ENCODE measurements at places on chromosomes 16 and 17. TPM values are rescaled to one million over a fixed set of nuclear protein-coding genes. Genes with fewer than 3 reads are reported as not detected.

Gene TNP2
- total RNA-seq: not detected

Gene TNFRSF17
- total RNA-seq: not detected

Gene SLFN14
- total RNA-seq: not detected

- H3K36me3 ChIP-seq: no peaks in the 10 kb centered on the region
- H3K27me3 ChIP-seq: no peaks in the 10 kb centered on the region
- H3K4me1 ChIP-seq: no peaks in the 10 kb centered on the region
- no peak for DNase-seq
These were observed 336.4 kb downstream of the HS3ST3B1 start for GRCh38 chr17:14637260-14637659.

DNA sequence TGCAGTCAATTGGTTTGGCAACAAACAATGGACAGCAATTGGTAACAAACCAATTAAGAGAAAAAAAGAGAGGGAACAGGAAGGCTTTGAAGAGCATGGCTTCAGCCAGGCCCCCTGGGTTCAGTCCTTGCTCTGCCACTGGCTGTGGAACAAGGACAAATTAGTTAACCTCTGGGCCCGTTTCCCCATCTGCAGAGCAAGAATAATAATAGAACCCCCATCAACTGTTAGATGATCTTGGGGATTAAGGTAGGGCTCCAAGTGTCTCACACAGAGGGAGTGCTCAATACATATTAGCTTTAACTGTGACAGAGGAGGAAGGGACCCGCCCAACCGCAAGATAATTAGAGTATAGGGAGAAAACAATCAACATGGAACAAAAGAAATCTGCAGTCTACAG is 55.2 kb downstream of the PECAM1 start:
- peaks cover 15% of the 10 kb centered on the region for H3K4me1 ChIP-seq
- H3K36me3 ChIP-seq: peaks cover 2% of the 10 kb centered on the region
- H3K27me3 ChIP-seq: peaks cover 21% of the 10 kb centered on the region
- H3K27ac ChIP-seq: no peak overlapping the region
- no peak overlapping the region for H3K4me3 ChIP-seq

DNA sequence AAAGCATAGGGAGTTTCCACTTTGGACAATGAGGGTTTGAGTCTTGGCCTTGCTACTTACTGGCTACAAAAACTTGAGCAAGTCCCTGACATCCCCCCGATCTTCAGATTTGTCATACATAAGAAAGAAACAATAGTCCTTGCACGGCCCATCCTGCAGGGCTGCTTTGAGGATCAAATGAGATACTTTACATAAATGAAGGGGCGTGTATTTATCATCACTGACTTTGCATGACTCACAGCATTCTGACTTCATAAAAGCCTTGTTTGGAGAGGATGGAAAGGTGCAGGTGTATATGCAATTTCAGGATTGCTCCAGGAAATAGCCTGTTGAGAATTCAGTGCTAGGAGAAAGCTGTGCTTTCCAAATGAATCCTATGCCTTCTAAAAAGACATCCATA is 465.0 kb upstream of the MAF start:
- DNase-seq: no peak
- H3K36me3 ChIP-seq: peaks cover 6% of the 10 kb centered on the region
- H3K27ac ChIP-seq: no peak overlapping the region
- H3K4me1 ChIP-seq: peaks cover 8% of the 10 kb centered on the region

GRCh38 chr17:34781571-34782108 is 179.6 kb downstream of the CCT6B start:
- no peak for DNase-seq
- no peaks in the 10 kb centered on the region for H3K36me3 ChIP-seq
- H3K27me3 ChIP-seq: no peaks in the 10 kb centered on the region
- no peak overlapping the region for H3K4me3 ChIP-seq
- no peak overlapping the region for H3K27ac ChIP-seq

Gene KRTAP4-5
- not detected for total RNA-seq

- H3K4me3 ChIP-seq: no peak overlapping the region
- peaks cover 15% of the 10 kb centered on the region for H3K4me1 ChIP-seq
- H3K36me3 ChIP-seq: peaks cover 2% of the 10 kb centered on the region
- no peak for DNase-seq
These were observed 4.1 kb upstream of the SLFN5 start for GRCh38 chr17:35238821-35239220.

Gene RFWD3
- total RNA-seq: 32.2 TPM

- H3K4me1 ChIP-seq: peaks cover 14% of the 10 kb centered on the region
- H3K4me3 ChIP-seq: peak overlapping the region; percentile 97
- H3K36me3 ChIP-seq: peaks cover 12% of the 10 kb centered on the region
- no peak for DNase-seq
- peaks cover 16% of the 10 kb centered on the region for H3K27me3 ChIP-seq
These were observed 788 bp downstream of the METTL22 start for GRCh38 chr16:8622315-8622656.

- no peaks in the 10 kb centered on the region for H3K27me3 ChIP-seq
- peaks cover 17% of the 10 kb centered on the region for H3K4me1 ChIP-seq
- H3K27ac ChIP-seq: peak overlapping the region; percentile 32
- no peak for DNase-seq
- no peak overlapping the region for H3K4me3 ChIP-seq
- no peaks in the 10 kb centered on the region for H3K36me3 ChIP-seq
These were observed 58.1 kb downstream of the CYB5B start for GRCh38 chr16:69482410-69482991.

DNA sequence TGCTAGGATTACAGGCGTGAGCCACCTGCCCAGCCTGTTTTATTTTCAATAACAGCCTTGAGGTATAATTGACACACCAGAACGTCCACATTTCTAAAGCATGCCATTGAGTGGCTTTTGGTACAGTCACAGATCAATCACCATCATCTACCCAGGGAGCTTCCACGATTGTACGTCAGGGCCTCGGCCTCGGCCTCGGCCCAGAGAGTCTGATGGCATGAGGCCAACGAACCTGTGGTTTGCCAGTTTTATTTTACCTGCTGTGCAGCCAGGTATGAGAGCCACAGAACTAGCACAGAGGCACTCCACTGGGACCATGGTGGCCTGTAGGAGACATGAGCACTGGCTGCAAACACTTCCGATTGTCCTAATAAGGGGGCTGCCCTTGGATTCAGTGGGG is 8.3 kb downstream of the UBALD1 start:
- peaks cover 2% of the 10 kb centered on the region for H3K4me1 ChIP-seq
- DNase-seq: no peak
- H3K27ac ChIP-seq: no peak overlapping the region
- H3K4me3 ChIP-seq: no peak overlapping the region

DNA sequence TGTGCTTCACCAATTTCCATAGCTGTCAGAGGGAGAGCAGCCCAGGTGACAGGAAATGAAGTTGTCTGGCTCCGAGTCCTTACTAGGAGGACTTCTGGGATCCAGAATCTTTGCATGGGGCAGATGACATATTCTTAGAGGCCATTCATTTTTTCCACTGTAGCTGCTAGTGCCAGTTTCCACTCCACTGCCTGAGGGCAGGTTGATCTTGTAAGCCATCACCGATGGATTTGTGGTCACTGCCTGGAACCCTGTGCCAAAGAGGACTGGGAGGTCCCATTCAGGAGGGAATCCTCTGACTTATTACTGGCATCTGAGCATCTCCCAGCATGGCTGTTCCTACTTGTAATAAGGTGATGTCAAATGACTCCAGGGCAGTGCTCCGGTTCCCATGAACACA is 144.1 kb upstream of the KCNJ18 start:
- peaks cover 17% of the 10 kb centered on the region for H3K36me3 ChIP-seq

DNA sequence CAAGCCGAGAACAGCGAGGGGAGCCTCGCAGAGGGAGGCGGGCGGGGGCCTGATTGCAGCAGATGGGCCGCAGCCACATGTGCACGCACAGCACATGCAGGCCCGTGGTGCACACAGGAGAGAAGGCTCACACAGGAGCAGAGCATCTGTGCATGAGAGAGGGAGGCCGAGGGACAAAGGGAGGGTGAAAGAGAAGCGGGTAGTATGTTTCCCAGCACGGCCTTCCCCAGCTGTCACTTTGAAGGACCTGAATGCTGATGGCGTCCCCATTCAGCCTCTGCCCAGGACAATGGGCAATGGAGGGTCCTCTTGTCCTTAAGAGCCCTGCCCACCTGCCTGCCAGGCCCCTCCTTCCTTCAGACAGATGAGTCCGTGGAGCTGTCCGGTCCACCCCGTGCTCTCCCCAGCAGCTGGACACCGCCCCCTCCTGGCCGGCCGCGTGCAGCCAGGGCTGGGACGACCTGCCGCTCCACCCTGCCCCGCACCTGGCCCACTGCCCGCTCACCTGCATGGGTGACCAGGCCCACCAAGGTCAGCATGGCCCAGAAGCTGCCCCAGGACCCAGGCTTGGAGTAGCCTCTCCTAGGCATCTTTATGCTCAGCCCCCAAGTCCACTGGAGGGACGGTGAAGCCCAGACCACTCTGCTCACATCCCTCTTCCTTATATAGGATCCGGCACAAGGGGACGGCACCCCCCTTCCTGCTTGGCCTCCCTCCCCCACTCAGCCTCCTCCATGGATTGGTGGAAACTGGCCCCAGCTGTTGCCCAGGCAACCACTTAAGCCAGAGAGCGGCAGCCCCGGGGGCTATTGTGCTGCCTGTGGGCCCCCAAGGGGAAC is at the start of gene BTBD17:
Gene BTBD17, minus strand, starts transcription at position 639 of the 839 bp plus-strand sequence. Its CDS starts 49 bp downstream, at position 590.
- no peaks in the 10 kb centered on the region for H3K36me3 ChIP-seq
- peaks cover 47% of the 10 kb centered on the region for H3K27me3 ChIP-seq
- H3K4me3 ChIP-seq: no peak within 1 kb of the TSS

Gene TBC1D3I
- 0.60 TPM for total RNA-seq

GRCh38 chr16:13958474-13958873 is 38.5 kb downstream of the ERCC4 start:
- H3K36me3 ChIP-seq: no peaks in the 10 kb centered on the region
- no peak overlapping the region for H3K4me3 ChIP-seq
- peak overlapping the region; percentile 62 for H3K27ac ChIP-seq
- peaks cover 58% of the 10 kb centered on the region for H3K4me1 ChIP-seq
- no peak for DNase-seq

GRCh38 chr16:12361016-12361415 is 384.5 kb downstream of the SNX29 start:
- H3K4me1 ChIP-seq: peaks cover 11% of the 10 kb centered on the region
- no peak overlapping the region for H3K27ac ChIP-seq

GRCh38 chr17:50270435-50271362 is 3.6 kb upstream of the TMEM92 start:
- peaks cover 86% of the 10 kb centered on the region for H3K4me1 ChIP-seq
- DNase-seq: peak; percentile 90
- peak overlapping the region; percentile 46 for H3K4me3 ChIP-seq
- no peaks in the 10 kb centered on the region for H3K36me3 ChIP-seq
- no peaks in the 10 kb centered on the region for H3K27me3 ChIP-seq

Gene CTU2
- total RNA-seq: 24.1 TPM

GRCh38 chr17:38676706-38677504 is 2.1 kb upstream of the EPOP start:
- no peak overlapping the region for H3K4me3 ChIP-seq
- DNase-seq: no peak
- H3K27ac ChIP-seq: peak overlapping the region; percentile 59
- H3K36me3 ChIP-seq: no peaks in the 10 kb centered on the region
- H3K4me1 ChIP-seq: peaks cover 11% of the 10 kb centered on the region
- peaks cover 9% of the 10 kb centered on the region for H3K27me3 ChIP-seq

Gene RUNDC3A
- 0.77 TPM for total RNA-seq

GRCh38 chr16:12742741-12743140 is 60.9 kb downstream of the CPPED1 start:
- H3K27ac ChIP-seq: no peak overlapping the region
- H3K4me3 ChIP-seq: no peak overlapping the region
- H3K4me1 ChIP-seq: no peaks in the 10 kb centered on the region
- DNase-seq: no peak

DNA sequence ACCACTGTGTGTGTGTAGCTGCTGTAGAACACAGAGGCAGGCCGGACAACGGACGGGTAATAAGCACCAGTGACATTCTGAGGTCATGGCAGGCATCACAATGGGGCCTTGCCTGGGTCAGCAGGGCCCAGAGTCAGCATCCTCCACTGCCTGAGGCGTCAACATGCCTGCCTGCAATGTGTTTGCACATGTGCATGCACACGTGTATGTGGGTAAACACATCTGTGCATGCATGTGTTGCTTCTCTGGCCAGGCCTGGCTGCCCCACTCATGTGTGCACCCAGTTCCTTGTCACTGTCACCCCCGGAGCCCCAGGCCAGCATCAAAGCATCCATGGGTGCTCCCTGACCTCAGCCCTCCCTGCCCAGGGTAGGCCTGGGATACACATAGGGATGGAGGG is 43.3 kb downstream of the LGALS9 start:
- H3K4me1 ChIP-seq: no peaks in the 10 kb centered on the region
- no peak overlapping the region for H3K4me3 ChIP-seq
- peaks cover 28% of the 10 kb centered on the region for H3K27me3 ChIP-seq
- H3K27ac ChIP-seq: no peak overlapping the region
- no peaks in the 10 kb centered on the region for H3K36me3 ChIP-seq

DNA sequence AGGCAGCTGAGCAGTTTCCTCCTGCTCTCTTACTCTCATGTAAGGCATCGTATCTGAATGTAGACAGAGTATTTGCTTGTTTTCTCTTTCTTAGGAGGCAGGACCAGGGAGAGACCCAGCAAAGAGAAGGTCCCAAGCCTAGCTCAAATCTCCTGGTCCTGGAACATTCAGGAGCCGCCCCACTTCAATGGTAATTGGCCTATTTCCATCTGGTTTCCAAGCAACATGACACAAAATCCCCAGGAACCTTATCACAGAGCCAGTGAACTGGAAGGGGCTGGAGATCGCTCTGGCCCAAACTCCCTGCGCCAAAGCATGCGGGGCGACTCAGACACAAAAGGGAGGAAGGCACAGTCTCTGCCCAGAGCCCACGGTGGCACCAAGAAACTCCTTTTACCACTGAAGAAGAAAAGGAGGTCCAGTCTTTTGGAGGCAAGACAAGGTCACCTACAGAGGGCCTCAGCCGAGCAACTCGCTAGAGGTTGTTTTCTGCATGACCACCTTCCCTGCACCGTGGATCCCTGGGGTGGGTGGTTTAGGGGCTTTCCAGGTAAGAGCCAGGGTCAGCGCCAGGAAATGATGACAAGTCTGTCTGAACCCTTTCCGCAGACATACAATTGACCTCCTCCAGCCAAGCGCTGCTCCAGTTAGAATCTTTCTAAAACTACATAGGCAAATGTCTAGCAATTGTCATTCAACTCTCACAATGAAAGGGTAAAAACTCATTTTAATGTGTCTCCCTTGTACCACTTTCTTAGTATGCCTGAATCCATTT is 394.7 kb downstream of the SOX9 start:
- H3K4me3 ChIP-seq: no peak overlapping the region
- peaks cover 46% of the 10 kb centered on the region for H3K4me1 ChIP-seq
- H3K27me3 ChIP-seq: no peaks in the 10 kb centered on the region
- no peaks in the 10 kb centered on the region for H3K36me3 ChIP-seq

GRCh38 chr16:59510008-59510424 is 775.9 kb upstream of the GOT2 start:
- peaks cover 4% of the 10 kb centered on the region for H3K27me3 ChIP-seq
- H3K27ac ChIP-seq: no peak overlapping the region
- no peak overlapping the region for H3K4me3 ChIP-seq
- H3K4me1 ChIP-seq: no peaks in the 10 kb centered on the region
- no peaks in the 10 kb centered on the region for H3K36me3 ChIP-seq
- DNase-seq: no peak

Gene IL4R
- 30.1 TPM for total RNA-seq
